Omental fat pad (tissue), 4 donors: ENCODE measurements at places on chromosomes 4 and X.

DNA sequence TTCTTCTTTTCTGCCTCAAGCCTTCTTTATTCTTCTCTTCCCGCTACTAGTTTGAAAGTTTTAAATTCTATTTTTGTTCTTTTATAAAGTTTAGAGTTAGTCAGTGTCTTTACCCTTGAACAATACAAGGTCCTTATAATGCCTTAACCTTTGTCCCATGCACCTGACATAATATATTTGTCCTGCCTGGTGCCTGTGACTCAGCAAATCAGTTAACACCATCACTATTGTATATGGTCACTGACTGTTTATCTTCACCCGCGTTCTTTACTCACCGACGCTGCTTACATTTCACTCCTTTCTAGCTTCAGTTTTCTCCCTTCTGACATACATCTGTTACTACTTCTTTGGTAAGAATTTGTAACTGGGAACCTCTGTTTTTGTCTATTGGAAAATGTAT is 5.7 kb downstream of the SMIM20 start:
- no peak for DNase-seq

DNA sequence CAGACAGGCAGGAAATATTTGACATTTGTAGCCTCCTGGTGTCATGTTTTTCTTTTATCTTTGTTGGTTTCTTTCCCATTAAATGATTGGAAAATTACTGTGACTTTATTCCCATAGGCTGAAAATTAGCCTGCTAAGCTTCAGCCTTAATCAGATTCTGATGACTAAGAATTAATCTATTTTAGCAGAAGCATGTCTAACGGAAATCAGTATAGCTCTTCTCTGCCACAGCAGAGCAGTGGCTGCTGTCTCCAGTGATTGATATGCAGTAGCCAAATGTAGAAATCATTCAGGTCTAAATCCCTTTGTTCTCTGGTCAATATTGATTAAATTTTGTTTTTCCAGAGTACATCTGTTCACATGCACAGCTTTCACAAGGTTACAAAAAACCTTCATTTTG is 199.3 kb downstream of the GC start:
- DNase-seq, result no peak

DNA sequence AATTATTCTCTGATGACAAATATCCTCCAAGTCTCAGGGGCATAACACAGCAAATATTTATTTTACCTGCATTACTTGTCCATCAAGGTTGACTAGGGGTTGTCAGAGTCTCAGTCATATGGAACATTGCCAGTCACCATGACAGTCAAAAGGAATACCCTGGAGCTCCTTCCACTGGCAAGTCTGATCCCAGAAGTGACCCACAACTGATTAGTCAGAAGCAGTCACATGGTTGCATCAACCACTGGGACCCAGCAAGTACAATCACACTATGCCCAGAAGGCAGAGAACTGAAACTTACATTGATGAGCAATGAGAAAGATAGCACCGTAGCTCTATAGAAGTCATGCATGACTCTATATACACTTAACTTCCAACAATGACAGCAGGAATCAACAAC is 41.9 kb upstream of the SOD3 start:
- DNase-seq, result no peak

DNA sequence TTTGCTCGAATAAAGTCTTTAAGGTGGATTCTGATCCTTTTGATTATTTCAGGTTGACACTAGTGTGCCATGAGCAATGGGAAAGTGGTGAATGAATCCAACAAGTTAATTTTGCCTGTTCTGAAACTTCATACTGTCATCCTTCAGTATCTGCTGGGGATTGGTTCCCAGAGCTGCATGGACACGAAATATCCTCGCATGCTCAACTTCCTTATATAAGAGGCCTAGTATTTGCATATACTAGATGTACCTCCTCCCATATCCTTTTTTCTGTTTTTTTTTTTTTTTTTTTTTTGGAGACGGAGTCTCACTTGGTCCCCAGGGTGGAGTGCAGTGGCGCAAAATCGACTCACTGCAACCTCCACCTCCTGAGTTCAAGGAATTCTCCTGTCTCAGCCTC is 23.0 kb upstream of the PDS5A start:
- no peak for DNase-seq

GRCh38 chrX:118974088-118974907 is at the start of gene LONRF3:
Gene LONRF3 (plus strand): TSS chrX:118974618. CDS start chrX:118974781, 163 bp downstream.
- peak; percentile 71 for DNase-seq

DNA sequence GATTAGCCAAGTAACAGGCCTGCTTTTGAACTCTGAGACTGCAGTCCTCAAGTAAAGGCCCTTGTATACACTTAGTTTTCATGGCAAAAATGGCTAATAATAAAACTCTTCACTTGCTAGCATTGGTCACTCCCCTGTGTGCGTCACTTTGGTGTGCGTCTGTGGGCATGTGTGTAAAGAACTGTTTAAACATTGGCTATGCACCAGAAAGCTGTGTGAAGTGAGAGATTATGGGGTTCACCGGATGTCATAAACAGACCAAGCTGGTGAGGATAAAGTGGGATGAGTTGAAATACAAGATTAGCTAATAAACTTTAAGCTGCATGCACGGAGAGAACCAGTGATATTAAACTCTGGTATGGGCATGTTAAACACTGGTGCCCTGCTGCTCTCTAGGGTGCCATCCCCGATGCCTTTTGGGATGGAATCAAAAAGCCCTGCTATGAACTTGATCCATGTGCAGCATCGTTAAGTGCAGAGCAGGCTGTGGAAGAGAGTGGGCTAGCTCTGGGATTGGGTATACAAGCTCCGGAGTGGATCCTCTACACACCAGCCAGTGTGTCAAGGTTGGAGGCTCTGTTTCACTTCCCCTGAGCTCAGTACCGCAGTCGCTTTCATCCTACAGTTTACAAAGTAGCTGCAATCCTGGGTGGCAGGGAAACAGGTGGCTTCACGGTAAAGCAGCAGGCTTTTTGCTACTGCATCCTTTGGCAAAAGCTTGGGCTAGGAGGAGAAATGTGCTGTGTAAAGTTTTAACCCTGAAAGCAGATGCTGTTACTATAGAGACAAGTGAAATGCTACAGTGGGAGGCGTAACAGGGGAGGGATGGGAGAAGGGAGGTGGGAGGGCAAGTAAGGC is 108.3 kb upstream of the SLC4A4 start:
- no peak for DNase-seq

GRCh38 chr4:966266-967112 is 6.9 kb downstream of the DGKQ start:
- no peak for DNase-seq

GRCh38 chrX:120334603-120335002 is 23.3 kb upstream of the TMEM255A start:
- no peak for DNase-seq

GRCh38 chrX:16140983-16141382 is 17.6 kb downstream of the GRPR start:
- DNase-seq, result no peak

- no peak for DNase-seq
Measured at GRCh38 chr4:105451346-105451745, 22.5 kb downstream of the PPA2 start.

- no peak for DNase-seq
Measured at GRCh38 chr4:17098996-17099395, 200.6 kb upstream of the LDB2 start.

GRCh38 chr4:136803433-136803832 is 728.9 kb downstream of the PCDH18 start:
- DNase-seq, result no peak

DNA sequence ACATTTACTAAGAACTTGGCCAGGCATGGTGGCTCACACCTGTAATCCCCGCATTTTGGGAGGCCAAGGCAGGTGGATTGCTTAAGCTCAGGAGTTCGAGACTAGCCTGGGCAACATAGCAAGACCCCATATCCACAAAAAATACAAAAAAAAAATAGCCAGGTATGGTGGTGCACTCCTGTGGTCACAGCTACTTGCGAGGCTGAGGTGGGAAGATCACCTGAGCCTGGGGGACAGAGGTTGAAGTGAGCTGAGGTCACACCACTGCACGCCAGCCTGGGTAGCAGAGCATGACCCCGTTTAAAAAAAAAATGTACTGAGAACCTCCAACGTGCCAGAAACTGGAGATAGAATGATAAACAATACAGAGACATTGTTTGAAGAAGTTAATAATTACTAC is 8.0 kb downstream of the OPRPN start:
- no peak for DNase-seq

DNA sequence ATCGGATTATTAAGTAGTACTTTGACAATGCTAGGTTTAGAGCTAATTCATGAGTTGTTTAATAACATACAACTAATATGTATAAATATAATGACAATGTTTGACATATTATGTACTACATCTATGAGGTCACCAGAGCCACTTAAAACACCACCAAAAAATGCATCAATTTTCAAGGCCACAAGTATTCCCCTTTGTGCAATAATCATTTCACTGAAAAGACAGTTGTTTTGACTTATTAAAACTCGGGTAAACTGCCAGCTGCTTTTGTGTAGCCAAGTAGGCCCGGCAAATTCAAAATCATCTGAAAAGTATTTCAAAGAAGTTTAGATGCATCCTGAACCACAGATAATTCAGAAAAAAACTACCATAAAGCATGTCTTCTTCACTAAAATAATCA is 48.7 kb downstream of the CLOCK start:
- DNase-seq, result no peak

- DNase-seq, result no peak
Measured at GRCh38 chr4:2537011-2537830, 774 bp downstream of the FAM193A start.

- no peak for DNase-seq
Measured at GRCh38 chr4:71498625-71499024, 159.8 kb downstream of the SLC4A4 start.

DNA sequence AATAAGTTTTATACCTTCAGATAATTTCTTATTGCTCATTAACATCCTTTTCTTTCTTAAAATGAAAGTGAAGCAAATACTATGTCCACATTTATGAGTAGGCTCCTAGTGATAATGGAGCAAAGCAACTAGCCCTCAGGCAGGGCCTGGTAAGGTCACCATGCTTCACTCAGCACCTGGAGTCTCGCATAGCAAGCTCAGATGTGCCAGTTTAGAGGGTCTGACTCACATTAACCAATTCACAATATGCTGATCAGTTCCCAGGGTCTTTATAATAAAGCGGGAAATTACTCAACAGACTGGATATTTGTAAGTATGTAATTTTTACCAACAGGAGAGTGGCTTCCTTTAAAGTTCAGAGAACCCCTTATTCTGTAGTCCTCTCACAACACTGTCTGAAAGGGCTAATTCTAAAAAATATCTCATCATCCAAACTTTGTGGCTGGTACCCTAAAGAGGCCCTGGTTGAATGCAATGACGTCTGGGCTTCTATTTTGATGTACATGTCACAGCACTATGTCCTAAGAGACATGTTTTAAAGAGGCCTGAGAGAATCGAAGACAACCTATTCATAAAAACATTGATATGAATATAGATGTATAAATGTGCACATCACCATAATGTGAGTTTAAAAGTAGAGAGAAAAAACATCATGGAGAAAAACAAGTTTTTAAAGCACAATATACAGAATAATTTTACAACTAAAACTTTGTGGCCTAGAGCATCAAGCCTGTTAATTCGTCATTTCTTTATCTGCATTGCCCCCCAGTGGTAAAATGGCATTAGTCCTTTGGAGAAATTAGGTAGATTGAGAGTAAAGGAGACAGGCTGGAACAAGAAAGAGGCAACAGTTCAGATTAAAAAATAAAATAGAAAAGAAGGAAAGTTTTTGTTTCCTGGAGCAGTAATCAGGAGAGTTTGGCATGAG is 44.3 kb downstream of the IL21 start:
- no peak for DNase-seq

- no peak for DNase-seq
Measured at GRCh38 chr4:154953691-154954090, 172.6 kb downstream of the RBM46 start.

DNA sequence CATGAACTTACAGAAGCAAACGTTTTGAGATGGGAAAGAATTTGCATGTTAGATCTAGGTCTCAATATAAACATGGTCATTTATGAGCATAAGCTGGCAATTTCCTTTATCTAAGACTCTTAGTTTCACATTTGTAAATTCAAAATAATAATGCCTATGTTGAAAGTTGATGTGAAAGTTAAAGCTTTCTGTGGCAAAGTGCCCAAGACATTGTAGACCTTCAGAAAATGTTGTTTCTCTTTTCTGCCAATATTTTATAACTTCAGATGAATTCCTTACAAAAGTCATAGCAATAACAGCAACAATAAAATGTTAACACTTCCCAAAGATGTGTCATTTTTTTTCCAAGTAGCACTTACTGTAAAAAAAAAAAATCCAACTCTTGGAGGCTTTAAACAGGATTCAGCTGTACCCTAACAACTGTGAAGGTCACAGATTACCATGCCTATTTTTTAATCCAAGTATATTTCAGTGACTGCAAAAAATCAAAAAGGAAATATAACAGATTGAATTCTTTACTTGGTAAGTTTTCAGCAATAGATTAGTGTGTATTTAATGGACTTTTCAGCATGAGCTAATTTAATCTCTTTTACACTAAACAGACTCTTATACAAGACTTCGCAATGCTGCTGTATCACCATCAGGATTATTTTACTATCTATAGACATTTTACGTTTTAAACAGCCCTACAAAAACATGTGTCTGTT is 206.5 kb upstream of the PDE5A start:
- no peak for DNase-seq

GRCh38 chr4:87745064-87745807 is 54.1 kb upstream of the IBSP start:
- no peak for DNase-seq

- no peak for DNase-seq
Measured at GRCh38 chrX:155535866-155536265, 76.9 kb downstream of the TMLHE start.

GRCh38 chr4:147813973-147814372 is 82.1 kb downstream of the ARHGAP10 start:
- DNase-seq, result no peak

GRCh38 chr4:182924497-182924896 is 7.3 kb upstream of the DCTD start:
- no peak for DNase-seq

GRCh38 chr4:141294306-141294705 is 73.6 kb downstream of the ZNF330 start:
- DNase-seq, result no peak

DNA sequence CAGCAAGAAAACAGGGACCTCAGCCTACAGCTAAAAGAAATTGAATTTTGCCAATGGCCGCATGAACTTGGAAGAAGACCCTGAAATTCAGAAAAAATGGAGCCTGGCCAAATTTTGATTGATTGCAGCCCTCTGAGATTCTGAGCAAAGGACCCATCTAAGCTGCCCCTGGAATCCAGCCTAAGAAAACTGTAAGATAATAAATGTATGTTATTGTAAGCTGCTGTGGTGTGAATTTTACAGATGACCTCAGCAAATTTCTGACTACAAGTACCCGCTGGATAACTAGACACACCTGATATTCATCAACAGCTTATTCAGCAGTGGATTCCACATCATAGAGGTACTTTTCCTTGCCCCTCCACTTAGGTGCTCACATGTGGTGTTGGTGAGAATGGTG is 119.5 kb upstream of the EPHA5 start:
- DNase-seq, result no peak
